ENCODE measurements at places on chromosomes 7 and 10.

- DNase-seq, result no peak
Measured at GRCh38 chr10:85606401-85606800, 760.2 kb downstream of the GRID1 start.

DNA sequence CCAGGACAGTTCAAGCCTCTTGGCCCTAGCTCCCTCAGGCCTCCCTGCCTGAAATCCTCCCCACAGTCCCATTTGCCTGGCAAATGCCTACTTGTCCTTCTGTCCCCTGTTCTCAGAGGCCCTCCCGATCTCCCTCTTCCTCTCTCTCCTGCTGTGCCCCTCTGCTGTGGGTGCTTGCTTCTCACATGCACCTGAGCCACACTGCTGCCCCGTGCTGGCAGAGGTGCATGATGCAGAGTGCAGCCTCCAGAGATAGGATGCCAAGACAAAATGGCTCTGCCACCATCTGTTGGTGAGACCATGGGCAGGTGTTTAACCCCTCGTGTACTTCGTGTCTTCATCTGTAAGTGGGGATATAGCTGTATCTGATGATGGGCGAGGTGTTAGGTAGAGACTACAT, 158.4 kb downstream of the RGS10 start:
- DNase-seq, result no peak

DNA sequence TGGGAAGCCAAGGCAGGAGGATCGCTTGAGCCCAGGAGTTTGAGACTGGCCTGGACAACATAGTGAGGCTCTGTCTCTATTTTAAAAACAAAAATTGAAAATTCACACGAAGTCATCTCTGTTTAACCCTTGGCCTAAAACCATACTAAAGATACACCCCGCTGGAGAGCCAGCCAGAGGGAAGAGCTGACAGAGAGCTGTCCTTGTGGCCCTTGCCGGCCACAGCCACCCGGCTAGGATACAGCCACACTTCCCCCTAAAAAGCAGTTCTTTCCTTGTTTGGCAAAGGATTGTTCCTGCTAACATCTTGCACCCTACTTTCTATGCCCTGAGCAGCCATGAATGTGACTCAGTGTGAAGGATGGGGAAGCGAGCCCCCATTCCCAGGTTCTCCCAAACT, 49.6 kb downstream of the SH3PXD2A start:
- DNase-seq, result no peak

DNA sequence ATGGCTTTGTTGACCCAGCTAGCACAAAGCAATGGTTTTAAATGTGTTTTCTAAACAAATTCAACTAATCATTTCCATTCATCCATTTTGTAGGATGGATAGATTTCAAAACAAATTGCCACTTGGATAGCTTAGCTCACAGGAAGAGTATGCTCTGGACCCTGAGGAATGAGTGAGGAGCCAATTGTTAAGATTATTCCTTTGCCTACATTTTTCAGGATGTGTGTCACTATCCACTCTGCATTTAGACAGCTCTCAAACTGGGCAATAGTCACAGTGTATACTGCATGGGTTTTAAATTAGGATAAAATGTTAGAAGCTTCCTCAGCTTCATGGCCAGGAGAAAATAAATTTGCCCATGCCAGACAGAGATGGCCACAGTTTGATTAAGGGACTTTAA, 605.6 kb upstream of the TEX47 start:
- DNase-seq, result no peak

DNA sequence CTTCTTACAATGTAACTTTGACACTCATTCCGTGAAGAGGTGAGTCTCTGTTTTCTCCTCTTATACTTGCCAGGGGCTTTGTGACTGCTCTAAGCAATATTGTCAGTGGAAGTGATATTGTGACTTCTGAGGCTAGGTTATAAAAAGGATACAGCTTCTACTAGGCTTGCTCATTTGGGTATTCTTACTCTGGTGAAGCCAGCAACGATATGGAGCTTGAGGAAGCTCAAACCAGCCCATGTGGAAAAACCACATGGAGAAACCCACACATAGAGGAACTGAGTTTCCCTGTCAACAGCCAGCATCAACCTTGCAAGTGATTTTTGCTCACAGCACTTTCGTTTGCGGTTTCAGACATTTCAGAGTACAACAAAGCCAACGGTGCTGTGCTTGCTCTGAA, 149.6 kb upstream of the SEMA3E start:
- no peak for DNase-seq

GRCh38 chr7:81957517-81957916, 187.7 kb upstream of the HGF start:
- DNase-seq, result no peak

GRCh38 chr10:70777063-70777875, 7.9 kb downstream of the TBATA start:
- no peak for DNase-seq

DNA sequence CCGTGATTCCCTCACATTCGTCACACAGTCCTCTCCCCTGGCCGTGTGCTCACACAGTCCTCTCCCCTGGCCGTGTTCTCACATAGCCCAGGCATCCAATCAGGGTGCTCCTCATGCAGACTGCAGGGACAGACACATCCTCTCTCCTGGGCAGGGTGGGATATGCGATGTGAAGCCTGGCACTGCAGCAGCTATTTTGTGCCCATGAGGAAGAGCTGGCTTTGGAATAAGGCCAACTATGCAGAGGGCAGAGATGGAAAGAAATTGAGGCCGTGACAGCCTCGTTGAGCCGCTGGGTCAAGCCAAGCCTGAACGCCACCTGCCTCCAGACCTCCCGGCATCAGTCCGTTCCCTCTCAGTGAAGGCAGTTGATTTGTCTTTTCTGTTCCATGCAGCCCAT, 35.8 kb downstream of the FOXL3 start:
- DNase-seq, result no peak

GRCh38 chr10:78991187-78991586, 77.6 kb upstream of the ZMIZ1 start:
- no peak for DNase-seq

Data from CD4-positive, alpha-beta T cell treated with Interleukin-6 at 100 ng/mL for 8 hours (primary cell).